ENCODE measurements at places on chromosomes 13 and 19. TPM values are rescaled to one million over a fixed set of nuclear protein-coding genes. Genes with fewer than 3 reads are reported as not detected.

Gene DOCK6
- total RNA-seq, result 8.4 TPM

Gene NFIX
- total RNA-seq, result 4.9 TPM

Gene LRRC63
- total RNA-seq, result not detected

Gene ELSPBP1
- not detected for total RNA-seq

Gene NLRP11
- 0.05 TPM for total RNA-seq

Gene GNG7
- total RNA-seq, result 0.03 TPM

Gene UNC13A
- 1.9 TPM for total RNA-seq

Gene ADAMTSL5
- total RNA-seq, result 4.4 TPM

Gene IGFL2
- 1.3 TPM for total RNA-seq

Gene CRX
- total RNA-seq, result not detected

Gene CDX2
- total RNA-seq, result 1.0 TPM

Gene ZNF799
- total RNA-seq, result 1.4 TPM

Gene ZNF699
- total RNA-seq, result 1.6 TPM

Gene IGFL3
- 0.21 TPM for total RNA-seq

Gene TMEM91
- total RNA-seq, result 4.2 TPM

Gene MCOLN1
- total RNA-seq, result 12.8 TPM

Gene PLEKHA4
- 1.7 TPM for total RNA-seq

Gene CD37
- not detected for total RNA-seq

Gene OR10H1
- total RNA-seq, result not detected

Gene ZNF726
- total RNA-seq, result 0.61 TPM

Gene ATP8B3
- 3.1 TPM for total RNA-seq

Gene SLITRK6
- total RNA-seq, result 0.39 TPM

Gene MVB12A
- total RNA-seq, result 44.1 TPM

Gene COL4A2
- total RNA-seq, result 137 TPM

Gene ZNF284
- 0.39 TPM for total RNA-seq

Gene ANKLE1
- 0.28 TPM for total RNA-seq

Gene NTF4
- total RNA-seq, result 0.46 TPM

Gene ZNF791
- total RNA-seq, result 4.9 TPM

Gene VRK3
- total RNA-seq, result 41.5 TPM
